ENCODE measurements at places on chromosomes 1 and 21. TPM values are rescaled to one million over a fixed set of nuclear protein-coding genes. Genes with fewer than 3 reads are reported as not detected.
A peak's percentile ranks its signal among the peaks of the same experiment; 100 is the strongest.

DNA sequence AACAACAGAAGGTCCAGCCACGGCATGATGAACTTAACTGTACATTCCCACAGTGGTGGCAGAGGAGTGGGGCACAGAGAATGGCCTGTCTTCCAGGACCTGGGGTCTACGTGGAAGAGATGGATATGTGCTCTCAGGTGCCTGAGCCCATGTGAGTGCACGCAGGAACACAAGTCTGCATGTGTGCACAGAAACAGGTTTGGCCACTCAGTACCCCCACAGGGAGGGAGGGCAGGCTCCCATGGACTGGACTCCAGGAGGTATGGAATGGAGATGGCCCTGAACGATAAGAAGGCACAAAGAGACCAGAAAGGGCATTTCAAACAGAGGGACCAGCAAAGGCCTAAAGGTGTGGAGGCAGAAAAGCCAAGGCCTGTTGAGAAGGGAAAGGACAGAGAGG lies 10.8 kb downstream of the COL9A2 start:
- DNase-seq = no peak

- no peak for DNase-seq
Observed at GRCh38 chr1:106360252-106360651, 696.2 kb upstream of the PRMT6 start.

DNA sequence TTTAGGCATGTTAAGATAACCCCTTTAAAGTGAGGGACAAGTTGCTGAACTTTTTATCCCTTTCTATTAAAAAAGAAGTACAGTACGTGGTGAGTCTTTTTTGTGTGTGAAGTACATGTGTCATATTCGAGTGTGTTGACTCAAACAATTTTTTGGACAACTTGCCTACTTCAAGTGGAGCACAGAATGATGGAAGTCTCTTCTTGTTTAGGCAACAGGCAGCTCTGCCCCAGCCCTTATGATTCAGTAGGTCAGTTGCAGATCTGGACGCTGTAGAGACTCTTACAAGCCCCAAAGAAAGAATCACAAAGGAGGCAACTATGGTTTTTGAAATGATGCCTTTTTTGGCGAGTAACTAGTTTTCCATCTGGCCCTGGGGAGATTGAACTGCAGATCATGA lies 14.4 kb upstream of the ZFP69B start:
- DNase-seq = no peak

DNA sequence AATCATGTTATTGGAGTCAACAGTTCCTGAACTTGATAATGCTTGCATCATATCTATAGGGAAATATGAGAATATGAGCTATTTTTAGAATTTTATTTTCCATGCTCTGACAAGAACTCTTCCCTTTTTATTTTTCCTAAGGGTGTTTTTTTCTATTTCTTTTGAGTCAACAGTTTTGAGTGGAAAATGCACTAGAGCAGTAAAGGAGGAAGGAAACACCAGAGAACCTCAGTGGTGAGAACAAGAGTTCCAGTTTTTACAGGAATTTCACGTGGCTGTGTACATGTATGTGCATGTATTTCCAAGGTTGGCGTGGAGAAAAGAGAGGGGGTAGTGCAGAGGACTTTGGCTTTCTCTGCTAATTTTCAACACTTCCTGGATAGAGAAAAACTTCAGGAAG lies 63.6 kb upstream of the TNFSF18 start:
- DNase-seq = no peak

The NEGR1 gene
- 18.1 TPM for total RNA-seq

DNA sequence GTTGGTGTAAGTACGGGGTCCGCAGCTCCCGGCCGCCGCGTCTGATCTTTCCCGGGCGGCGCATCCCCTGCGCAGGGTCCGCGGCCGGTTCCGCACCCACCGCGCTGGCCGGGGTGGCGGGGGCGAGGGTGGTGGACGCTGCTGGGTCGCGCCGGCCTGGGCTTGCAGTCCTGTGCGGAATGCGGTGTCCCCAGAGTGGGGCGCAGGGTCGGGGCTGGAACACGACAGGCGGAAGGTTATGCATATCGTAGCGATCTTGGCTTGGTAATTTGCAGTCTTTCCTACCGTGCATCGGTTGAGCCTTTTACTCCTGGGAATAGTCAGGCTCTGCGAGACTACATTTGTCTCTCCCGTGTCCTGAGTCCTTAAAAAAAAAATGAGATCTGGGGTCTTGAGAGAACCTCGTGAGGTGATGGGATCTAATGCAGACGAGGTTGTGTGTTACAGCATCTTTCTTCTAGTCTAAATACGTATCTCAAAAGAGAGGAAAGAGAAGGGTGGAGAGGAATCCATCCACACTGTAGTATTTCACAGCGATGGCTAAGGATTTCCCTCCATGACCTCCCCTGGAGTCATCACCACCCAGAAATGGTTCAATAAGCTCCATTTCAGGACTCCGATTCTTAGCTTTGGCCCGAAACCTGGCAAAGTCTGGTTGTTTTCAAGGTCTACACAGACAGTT lies 572 bp downstream of the ATP1B1 start:
- peak; percentile 61 for DNase-seq

The AKR1A1 gene
- total RNA-seq = 203 TPM

DNA sequence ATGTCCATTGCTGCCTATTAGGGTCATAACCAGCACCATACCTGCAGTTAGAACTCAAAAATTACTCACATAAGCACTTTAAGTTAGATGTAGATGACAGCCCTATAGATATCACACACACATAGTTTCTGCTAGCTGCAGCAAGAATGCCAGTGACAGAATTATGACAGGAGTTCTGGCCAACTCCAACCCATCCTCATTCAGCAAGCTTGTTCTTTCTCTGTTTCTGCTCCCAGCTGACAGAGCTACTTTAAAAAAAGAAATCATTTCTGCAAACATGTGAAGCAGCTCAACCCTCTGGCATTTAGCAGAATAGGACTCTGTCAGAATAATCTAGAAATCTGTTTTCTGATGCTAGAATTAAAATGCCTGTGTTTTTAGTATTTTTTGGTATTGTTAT lies 23.8 kb upstream of the OTUD7B start:
- no peak for DNase-seq

DNA sequence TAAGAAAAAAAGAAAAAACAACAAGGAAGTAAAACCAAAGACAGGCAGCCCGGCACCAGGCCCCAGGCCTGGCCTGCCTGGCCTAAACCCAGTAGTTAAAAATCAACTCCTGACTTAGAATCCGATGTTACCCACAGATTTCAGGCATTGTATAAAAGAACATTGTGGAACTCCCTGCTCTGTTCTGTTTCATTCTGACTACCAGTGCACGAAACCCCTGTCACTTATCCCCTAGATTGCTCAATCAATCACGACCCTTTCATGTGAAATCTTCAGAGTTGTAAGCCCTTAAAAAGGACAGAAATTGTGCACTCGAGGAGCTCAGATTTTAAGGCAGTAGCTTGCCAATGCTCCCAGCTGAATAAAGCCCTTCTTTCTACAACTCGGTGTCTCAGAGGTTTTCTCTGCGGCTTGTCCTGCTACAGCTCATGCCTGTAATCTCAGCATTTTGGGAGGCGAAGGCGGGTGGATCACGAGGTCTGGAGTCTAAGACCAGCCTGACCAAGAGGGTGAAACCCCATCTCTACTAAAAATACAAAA lies 15.6 kb upstream of the MYOCOS start:
- DNase-seq = no peak

GRCh38 chr1:40411843-40412242 lies 38.3 kb downstream of the SMAP2 start:
- DNase-seq = no peak

The NIBAN1 gene
- total RNA-seq = 44.8 TPM

DNA sequence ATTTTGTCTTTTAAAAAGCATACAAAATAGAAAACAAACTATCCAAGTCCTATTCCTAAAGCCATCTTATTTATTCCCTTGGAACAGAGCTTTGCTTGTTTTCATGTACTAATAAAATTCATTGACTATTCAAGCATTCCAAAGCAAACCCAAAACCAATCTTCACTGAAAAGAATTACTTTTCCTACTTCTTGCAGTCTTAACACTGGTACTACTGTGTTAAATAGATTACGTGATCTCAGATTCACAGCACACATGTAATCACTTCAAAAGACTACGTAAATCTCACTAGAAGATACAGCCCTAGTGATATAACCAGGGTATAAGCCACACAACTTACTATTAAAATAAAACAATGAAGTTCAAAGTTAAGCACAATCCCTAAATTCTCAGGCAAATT lies 39.0 kb downstream of the ZZZ3 start:
- DNase-seq = no peak

- no peak for DNase-seq
Observed at GRCh38 chr1:118429856-118430255, 244.8 kb upstream of the SPAG17 start.

The AUNIP gene
- total RNA-seq = not detected

DNA sequence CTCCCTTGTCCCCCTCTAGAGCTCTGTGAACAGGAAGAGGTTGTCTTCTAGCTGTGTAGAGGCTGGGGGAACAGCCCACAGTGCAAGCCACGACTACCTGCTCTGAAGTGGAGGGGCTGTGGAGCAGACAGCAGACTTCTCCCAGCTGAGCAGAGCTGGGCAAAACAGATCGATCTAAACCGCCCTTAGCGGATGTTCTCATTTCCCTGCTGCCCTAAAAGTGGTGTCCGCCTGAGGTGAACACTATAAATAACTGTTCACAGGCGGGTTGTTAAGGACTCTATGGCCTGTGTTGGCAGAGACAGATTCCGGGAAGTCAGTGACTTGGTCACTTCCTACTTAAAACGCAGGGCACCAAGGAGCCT lies 203.2 kb downstream of the RHOU start:
- DNase-seq = no peak

- no peak for DNase-seq
Observed at GRCh38 chr1:245577191-245578157, 422.7 kb downstream of the KIF26B start.

The KRTAP11-1 gene
- total RNA-seq = not detected

DNA sequence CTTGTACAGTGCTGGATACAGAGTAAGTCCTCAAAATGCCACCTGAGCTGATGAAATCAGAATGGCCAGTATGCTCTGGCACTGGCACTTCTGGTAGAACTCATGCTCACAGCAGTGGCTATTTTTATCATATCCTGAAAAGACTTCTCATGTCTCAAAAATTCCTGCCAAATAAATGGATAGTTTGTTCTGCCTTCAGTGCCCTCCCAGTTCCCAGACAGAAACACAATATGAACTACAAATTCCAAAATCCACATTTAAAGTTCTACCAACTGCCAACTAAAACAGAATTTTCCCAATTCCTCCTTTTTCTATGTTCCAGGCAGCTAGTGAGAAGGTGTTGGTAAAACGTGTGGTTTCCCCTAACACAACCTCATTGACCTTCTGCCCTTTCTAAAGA lies 51.4 kb upstream of the RGS1 start:
- DNase-seq = no peak

- DNase-seq = no peak
Observed at GRCh38 chr1:111474521-111474920, 737 bp downstream of the C1orf162 start.

All from lower lobe of right lung (tissue), 2 donors.